Body of pancreas (tissue), 4 donors: ENCODE measurements at places on chromosomes 3 and 15.

DNA sequence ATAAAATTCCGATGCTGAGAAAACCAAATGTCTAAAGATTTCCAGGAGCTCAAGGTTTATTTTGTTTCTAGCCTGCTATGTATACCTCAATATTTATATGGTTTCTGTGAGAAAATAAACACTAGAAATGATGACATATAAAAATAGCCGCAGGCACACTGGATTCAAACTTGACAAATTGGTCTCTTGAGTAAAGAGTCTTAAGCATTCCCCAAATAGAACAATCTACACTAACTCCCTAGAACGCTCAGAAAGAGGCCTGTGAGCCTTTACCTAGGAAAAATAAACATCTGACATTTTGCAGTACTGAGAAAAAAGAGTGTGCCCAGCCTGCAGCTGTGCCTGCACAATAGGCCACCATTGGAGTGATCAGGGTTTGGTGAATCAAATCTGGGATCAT, 75.2 kb downstream of the NEK10 start:
- no peak overlapping the region for H3K4me3 ChIP-seq
- H3K36me3 ChIP-seq = no peaks in the 10 kb centered on the region
- no peaks in the 10 kb centered on the region for H3K4me1 ChIP-seq
- DNase-seq = no peak
- no peaks in the 10 kb centered on the region for H3K27me3 ChIP-seq

- H3K27ac ChIP-seq = no peak overlapping the region
- no peak overlapping the region for H3K4me3 ChIP-seq
- H3K36me3 ChIP-seq = no peaks in the 10 kb centered on the region
- peaks cover 43% of the 10 kb centered on the region for H3K4me1 ChIP-seq
Observed at GRCh38 chr3:138943724-138944653, 2.9 kb downstream of the FOXL2 start.

- H3K36me3 ChIP-seq = no peaks in the 10 kb centered on the region
- no peak overlapping the region for H3K4me3 ChIP-seq
- H3K4me1 ChIP-seq = peaks cover 81% of the 10 kb centered on the region
- H3K27ac ChIP-seq = no peak overlapping the region
Observed at GRCh38 chr15:67130673-67131601, 65.5 kb downstream of the SMAD3 start.

DNA sequence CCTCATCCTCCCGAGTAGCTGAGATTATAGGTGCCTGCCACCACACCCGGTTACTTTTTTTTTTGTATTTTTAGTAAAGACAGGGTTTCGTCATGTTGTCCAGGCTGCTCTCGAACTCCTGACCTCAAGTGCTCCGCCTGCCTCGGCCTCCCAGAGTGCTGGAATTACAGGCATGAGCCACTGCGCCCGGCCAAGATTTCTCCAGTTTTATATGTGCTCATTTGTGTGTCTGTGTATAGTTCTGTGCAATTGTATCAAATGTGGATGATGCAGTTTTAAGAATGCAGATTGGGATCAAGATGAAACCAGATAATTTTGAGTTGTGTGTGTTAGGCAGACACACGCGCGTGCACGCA, 68.3 kb downstream of the SLCO3A1 start:
- H3K27me3 ChIP-seq = no peaks in the 10 kb centered on the region
- peak overlapping the region; percentile 82 for H3K27ac ChIP-seq
- H3K36me3 ChIP-seq = no peaks in the 10 kb centered on the region
- H3K4me3 ChIP-seq = no peak overlapping the region

- no peak overlapping the region for H3K4me3 ChIP-seq
- H3K4me1 ChIP-seq = peaks cover 21% of the 10 kb centered on the region
Observed at GRCh38 chr3:32818970-32819511, 1.2 kb downstream of the TRIM71 start.

DNA sequence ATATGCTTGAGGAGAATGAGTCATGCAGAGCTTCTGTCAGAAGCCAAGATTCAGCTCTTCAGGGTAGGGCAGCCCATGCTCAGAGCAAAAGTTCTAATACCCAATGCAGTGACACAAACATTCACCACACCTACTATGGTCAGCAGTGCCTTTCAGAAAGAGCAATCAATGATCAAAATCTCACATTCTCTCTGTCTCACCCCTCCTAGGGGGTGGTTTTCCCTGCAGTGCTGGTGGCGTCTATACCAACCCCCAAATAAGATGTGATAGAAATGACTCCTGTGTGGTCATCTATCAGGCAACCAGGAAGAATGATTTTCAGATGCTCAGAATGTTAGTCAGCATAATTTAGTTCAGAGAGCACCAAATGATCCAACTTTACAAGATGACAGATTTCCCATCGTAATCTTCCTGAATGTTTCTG, 385.3 kb downstream of the NTRK3 start:
- H3K4me3 ChIP-seq = no peak overlapping the region
- DNase-seq = no peak
- no peak overlapping the region for H3K27ac ChIP-seq
- H3K27me3 ChIP-seq = no peaks in the 10 kb centered on the region
- H3K4me1 ChIP-seq = no peaks in the 10 kb centered on the region
- H3K36me3 ChIP-seq = no peaks in the 10 kb centered on the region

DNA sequence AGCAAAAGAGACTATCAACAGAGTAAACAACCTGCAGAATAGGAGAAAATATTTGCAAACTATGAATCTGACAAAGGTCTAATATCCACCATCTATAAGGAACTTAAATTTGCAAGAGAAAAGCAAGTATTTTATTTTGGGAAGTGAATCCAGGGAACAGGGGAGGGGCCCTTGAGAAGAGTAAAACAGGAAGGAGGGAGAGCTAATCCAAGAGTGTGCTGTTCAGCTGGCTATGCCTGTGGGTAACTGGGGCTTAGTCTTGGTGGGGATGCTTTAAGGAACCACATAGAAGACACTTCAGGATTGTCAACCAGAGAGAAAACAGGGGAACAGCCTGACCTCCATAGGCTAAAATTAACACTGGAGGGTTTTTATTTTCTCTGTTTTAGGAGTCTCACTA, 3.9 kb upstream of the HHLA2 start:
- H3K36me3 ChIP-seq = no peaks in the 10 kb centered on the region
- H3K4me1 ChIP-seq = peaks cover 30% of the 10 kb centered on the region
- H3K27me3 ChIP-seq = no peaks in the 10 kb centered on the region
- H3K4me3 ChIP-seq = no peak overlapping the region
- DNase-seq = no peak
- no peak overlapping the region for H3K27ac ChIP-seq

DNA sequence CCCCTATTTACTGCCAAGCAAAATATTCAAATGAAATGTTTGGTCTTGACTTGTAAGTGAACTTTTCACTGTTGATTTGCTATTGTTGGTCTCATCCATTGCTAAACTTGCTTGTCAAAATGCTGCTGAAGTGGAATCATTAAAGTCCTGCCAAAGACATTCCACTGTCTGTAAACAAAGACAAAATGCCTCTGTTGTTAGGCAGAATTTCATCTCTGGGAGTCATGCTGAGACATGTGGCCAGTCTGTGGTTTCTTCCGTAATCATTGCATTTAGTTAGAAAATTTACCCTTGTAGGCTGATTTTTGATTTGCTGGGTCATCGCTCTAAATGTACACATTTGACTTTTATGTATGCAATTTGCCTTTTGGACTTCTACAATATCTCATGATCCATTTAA, 577.7 kb downstream of the MECOM start:
- no peaks in the 10 kb centered on the region for H3K27me3 ChIP-seq
- H3K27ac ChIP-seq = no peak overlapping the region
- no peak overlapping the region for H3K4me3 ChIP-seq
- DNase-seq = no peak
- no peaks in the 10 kb centered on the region for H3K36me3 ChIP-seq

DNA sequence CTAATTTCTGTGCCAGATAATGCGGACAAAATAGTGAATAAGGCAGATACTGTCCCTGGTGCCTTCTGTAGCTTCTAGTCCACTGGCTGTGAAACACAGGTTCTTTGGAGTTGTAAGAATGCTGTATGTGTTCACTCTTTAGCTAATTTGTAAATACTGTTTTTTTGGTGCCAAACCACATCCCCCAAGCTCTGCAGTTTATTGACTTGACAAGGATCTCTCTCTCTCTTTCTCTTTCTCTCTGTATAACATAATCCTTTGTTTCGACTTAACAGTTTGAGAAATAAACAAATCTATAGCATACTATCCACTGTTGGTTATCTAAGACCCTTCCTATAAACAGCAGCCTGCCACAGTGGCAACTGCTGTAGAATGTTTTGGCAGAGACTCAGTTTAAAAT, 7.6 kb downstream of the SMAD3 start:
- no peak overlapping the region for H3K4me3 ChIP-seq
- no peak for DNase-seq
- H3K4me1 ChIP-seq = peaks cover 75% of the 10 kb centered on the region
- H3K36me3 ChIP-seq = no peaks in the 10 kb centered on the region

GRCh38 chr15:67042551-67043142, 22.8 kb upstream of the SMAD3 start:
- no peak for DNase-seq
- no peak overlapping the region for H3K27ac ChIP-seq
- no peaks in the 10 kb centered on the region for H3K27me3 ChIP-seq
- H3K4me1 ChIP-seq = peaks cover 41% of the 10 kb centered on the region

- no peak overlapping the region for H3K4me3 ChIP-seq
- DNase-seq = peak; percentile 46
- H3K4me1 ChIP-seq = peaks cover 58% of the 10 kb centered on the region
- peak overlapping the region; percentile 75 for H3K27ac ChIP-seq
Observed at GRCh38 chr3:102181175-102181920, 253.5 kb upstream of the ZPLD1 start.

- no peak within 1 kb of the TSS for H3K27ac ChIP-seq
- peak within 1 kb of the TSS; percentile 13 for H3K4me3 ChIP-seq
- peak; percentile 31 for DNase-seq
- peaks cover 19% of the 10 kb centered on the region for H3K4me1 ChIP-seq
Observed at GRCh38 chr15:48963524-48964113, at the start of gene SHC4. Gene SHC4, minus strand, starts transcription at chr15:48963919. Its CDS starts 904 bp downstream, at chr15:48963015.

- H3K36me3 ChIP-seq = no peaks in the 10 kb centered on the region
- no peak overlapping the region for H3K4me3 ChIP-seq
- DNase-seq = no peak
Observed at GRCh38 chr3:178202194-178202593, 334.0 kb upstream of the KCNMB2 start.

DNA sequence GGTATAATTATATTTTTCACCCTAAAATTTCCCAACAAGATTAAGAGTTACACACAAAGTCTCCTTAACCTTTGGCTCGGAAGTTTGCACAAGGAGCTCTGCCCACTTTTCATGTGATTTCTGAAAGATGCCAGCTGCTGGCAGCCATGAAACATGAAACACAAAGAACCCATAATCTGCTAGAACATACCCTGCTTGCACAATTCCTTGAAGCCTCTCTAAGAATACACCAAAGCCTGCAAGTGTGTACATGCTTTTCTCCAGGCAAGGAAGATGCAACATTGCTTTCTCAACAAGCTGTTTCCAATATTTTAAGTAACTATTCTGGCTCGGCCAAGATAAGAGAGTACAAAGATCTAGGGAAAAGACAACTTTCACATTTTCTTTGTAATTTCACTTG, 182.0 kb upstream of the WNT5A start:
- DNase-seq = no peak
- H3K27me3 ChIP-seq = no peaks in the 10 kb centered on the region
- no peaks in the 10 kb centered on the region for H3K36me3 ChIP-seq
- no peaks in the 10 kb centered on the region for H3K4me1 ChIP-seq
- H3K27ac ChIP-seq = no peak overlapping the region

DNA sequence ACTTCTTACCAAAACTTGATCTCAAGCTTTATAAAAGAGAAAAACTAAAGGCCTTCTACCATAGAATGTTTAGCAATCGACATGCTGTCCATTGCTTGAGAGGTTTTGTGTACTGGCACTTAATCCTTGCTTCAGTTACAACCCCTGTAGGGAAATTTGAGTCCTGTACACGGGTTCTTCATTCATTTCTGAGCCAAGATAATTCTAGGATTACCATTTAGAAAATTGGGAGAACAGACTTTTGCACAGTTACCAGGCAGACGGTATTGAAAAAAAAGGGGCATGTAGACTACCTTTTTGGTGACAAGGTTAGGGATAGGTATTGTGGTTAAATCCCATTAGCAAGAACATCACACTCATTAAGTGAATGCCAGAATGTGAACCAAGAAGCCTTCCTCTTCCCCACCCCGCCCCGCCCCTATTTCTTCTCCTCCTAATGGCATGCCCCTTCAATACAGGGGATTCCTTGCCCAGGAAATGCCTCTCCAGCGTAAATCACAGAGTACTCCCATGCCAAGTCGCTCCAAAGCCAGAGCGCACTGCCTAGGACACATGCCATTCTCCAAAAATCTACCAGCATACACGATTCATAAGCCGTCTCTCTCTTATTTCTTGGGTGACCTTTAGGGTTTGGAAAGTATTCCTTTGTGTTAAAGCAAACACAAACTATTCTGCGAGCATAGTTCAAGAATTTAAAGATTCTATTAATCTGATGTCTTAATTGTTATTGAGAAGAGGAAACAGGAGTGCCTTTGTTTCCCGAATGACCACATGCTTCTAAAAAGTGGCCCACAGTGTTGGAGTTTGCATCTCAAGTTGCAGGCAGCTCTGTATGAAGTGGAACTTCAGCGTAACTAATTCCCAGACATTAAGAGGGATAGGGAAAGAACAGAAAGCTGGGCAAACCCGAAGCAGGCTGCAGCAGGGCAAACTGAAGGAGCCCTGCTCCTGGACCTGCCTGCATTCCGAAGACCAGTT, 164.0 kb upstream of the NR2F2 start:
- no peaks in the 10 kb centered on the region for H3K27me3 ChIP-seq
- peaks cover 21% of the 10 kb centered on the region for H3K4me1 ChIP-seq
- no peak overlapping the region for H3K4me3 ChIP-seq
- H3K36me3 ChIP-seq = no peaks in the 10 kb centered on the region

- no peaks in the 10 kb centered on the region for H3K4me1 ChIP-seq
- H3K27ac ChIP-seq = no peak overlapping the region
- no peaks in the 10 kb centered on the region for H3K36me3 ChIP-seq
- no peak for DNase-seq
Observed at GRCh38 chr3:45320986-45321385, 67.4 kb upstream of the LARS2 start.

DNA sequence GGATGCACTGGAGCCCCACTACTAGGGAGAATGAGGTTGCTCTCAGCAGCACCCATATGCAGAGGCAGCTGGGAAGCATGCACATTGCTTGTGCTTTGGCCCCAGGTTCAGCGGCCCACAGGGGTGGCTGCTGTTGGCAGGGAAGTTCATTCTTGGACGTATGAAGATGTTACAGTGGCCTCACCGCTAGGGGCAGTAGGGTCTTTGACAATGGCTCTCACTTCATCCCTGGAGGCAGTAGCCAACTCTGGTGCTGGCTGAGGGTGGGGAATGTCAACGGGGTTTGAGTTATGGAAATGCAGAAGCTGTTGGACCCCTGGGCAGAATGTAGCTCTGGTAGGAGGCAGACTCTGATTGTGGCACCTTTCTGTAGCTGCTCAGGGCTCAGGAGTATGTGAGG, 279.9 kb downstream of the SCAPER start:
- no peak for DNase-seq
- no peaks in the 10 kb centered on the region for H3K27me3 ChIP-seq
- H3K4me1 ChIP-seq = no peaks in the 10 kb centered on the region
- no peak overlapping the region for H3K4me3 ChIP-seq
- no peaks in the 10 kb centered on the region for H3K36me3 ChIP-seq

DNA sequence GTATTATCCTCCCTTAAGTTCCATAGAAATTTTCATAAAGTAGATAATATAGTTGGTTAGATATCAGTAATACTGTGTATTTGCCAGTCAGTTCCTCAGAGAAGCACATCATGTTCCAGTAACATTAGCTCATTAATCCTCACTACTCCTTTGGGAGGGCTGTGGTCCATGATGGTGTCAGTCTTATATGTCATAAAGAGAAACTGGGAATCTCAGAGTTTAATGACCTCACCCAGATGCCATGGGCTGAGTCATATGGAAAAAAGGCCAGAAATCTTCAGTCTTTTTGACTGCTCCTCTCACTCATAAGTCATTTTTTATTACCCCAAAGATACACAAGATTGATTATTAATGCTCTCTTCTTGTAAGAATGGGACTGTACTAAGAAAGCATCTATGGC, 188.6 kb downstream of the CHL1 start:
- H3K27me3 ChIP-seq = no peaks in the 10 kb centered on the region
- H3K4me3 ChIP-seq = no peak overlapping the region
- no peak overlapping the region for H3K27ac ChIP-seq
- no peak for DNase-seq
- H3K4me1 ChIP-seq = no peaks in the 10 kb centered on the region
